ENCODE measurements at places on chromosomes 2 and 18. TPM values are rescaled to one million over a fixed set of nuclear protein-coding genes. Genes with fewer than 3 reads are reported as not detected.

The KCNIP3 gene
- total RNA-seq = 4.3 TPM

DNA sequence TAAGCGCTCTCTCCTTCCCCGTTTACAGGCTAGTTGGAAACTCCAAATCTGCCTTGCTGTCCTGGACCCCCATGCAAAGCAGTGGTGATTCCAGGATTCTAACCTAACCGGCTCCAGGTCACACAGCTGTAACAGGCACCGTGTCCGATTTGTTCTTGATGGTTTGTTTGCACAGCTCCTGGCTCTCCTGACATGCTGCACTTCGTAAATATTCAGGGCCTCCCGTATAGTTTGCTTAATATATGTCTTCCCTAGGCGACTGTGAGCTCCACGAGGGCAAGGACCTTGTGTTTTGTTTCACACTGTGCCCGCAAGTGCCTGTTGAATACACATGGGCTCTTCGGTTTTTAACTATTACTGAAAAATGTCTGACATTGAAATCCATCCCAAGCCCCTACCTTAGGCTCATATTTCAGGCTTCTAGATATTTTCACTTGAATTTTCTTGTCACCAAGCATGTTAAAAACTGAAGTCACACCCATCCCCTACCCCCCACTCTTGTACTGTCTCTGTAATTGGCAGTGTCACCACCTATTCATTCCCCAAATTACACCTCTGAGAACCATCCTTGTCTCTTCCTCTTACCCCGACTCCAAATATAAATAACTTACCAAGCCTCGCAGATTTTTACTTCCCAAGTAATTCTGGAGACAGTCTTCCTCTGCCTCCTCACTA is 1.0 kb upstream of the PUM2 start:
- DNase-seq = no peak

DNA sequence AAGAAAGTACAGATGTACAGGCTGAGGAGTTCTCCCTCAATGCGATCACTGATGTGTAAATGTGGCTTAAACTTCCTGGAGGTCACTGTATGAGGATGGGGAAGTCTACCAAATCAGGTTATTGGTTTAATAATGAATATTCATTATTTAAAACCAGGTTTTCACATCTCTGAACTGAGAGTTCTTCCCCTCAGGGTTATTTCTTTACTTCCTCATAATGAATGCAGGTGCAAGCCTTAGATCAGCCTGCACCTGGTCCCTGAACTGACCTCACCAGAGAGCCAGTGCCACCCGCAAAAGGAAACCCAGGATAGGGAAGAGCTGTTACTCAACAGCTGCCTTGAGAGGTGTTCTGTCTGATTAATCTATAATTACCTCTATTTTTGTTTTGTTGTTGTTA is 369.0 kb downstream of the EPHA4 start:
- DNase-seq = no peak

- no peak for DNase-seq
These were observed 366.8 kb downstream of the TGIF1 start for GRCh38 chr18:3816610-3817363.

Data from progenitor cell of endocrine pancreas (in vitro differentiated cells).